ENCODE measurements at places on chromosomes 1 and 21. TPM values are rescaled to one million over a fixed set of nuclear protein-coding genes. Genes with fewer than 3 reads are reported as not detected.
A peak's percentile ranks its signal among the peaks of the same experiment; 100 is the strongest.

Gene SPSB1
- total RNA-seq = 18.2 TPM

Gene TESK2
- total RNA-seq = 4.5 TPM

Gene LCK
- total RNA-seq = not detected

Gene CLCA4
- total RNA-seq = 0.24 TPM

Gene FMOD
- total RNA-seq = 1.5 TPM

Gene LCE6A
- total RNA-seq = not detected

Gene PTPRC
- total RNA-seq = under 0.01 TPM

Gene TNFRSF18
- not detected for total RNA-seq

Gene CLCA1
- total RNA-seq = not detected

Gene BMP8A
- not detected for total RNA-seq

Gene HOOK1
- total RNA-seq = 3.8 TPM

Gene ERVH48-1
- total RNA-seq = not detected

DNA sequence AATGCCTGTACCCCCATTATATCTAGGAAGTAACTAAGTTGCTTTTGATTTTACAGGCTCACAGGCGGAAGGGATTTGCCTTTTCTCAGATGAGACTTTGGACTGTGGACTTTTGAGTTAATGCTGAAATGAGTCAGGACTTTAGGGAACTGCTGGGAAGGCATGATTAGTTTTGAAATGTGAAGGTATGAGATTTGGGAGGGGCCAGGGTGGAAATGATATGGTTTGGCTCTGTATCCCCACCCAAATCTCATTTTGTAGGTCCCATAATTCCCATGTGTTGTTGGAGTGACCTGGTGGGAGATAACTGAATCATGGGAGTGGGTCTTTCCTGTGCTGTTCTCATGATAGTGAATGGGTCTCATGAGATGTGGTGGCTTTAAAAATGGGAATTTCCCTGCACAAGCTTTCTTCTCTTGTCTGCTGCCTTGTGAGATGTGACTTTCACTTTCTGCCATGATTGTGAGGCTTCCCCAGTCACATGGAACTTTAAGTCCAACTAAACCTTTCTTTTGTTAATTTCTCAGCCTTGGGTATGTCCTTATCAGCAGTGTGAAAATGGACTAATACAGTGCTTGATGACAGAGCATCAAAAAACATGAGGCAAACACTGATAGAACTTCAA is 1119.5 kb downstream of the PLA2G4A start:
- no peak for DNase-seq

- peak; percentile 46 for DNase-seq
Observed at GRCh38 chr1:224054611-224055010, 59.3 kb upstream of the FBXO28 start.

- no peak for DNase-seq
Observed at GRCh38 chr1:2925918-2926317, 95.3 kb upstream of the ACTRT2 start.

GRCh38 chr21:19523061-19523460 is 1119.5 kb upstream of the TMPRSS15 start:
- no peak for DNase-seq

GRCh38 chr1:110150330-110151174 is at the start of gene SLC6A17:
TSS of gene SLC6A17 (plus strand) at chr1:110150494. CDS start at chr1:110166930, 16,436 bp downstream.
- peak; percentile 68 for DNase-seq

DNA sequence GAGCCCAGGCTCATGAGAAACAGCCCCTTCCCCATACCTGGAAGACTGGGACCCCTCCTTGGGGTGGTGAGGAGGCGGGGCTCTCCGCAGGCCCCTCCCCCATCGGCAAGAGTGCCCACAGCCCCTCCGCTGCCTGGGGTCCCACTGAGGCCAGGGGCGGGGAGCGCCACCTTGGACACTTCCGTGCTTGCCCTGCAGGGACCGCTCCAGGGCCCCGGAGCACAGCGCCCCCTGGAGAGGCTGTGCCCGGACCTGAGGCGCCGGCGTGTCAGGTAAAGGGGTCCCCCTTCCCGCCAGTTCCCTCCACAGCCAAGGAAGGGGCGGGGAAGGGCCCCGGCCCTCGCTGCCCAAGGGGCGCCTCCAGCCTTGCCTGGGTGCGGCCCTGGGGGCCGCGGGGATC is 21.5 kb downstream of the INAVA start:
- no peak for DNase-seq

- no peak for DNase-seq
Observed at GRCh38 chr1:10773376-10773775, 23.1 kb downstream of the CASZ1 start.

- no peak for DNase-seq
Observed at GRCh38 chr1:38241594-38242334, 195.2 kb upstream of the POU3F1 start.

DNA sequence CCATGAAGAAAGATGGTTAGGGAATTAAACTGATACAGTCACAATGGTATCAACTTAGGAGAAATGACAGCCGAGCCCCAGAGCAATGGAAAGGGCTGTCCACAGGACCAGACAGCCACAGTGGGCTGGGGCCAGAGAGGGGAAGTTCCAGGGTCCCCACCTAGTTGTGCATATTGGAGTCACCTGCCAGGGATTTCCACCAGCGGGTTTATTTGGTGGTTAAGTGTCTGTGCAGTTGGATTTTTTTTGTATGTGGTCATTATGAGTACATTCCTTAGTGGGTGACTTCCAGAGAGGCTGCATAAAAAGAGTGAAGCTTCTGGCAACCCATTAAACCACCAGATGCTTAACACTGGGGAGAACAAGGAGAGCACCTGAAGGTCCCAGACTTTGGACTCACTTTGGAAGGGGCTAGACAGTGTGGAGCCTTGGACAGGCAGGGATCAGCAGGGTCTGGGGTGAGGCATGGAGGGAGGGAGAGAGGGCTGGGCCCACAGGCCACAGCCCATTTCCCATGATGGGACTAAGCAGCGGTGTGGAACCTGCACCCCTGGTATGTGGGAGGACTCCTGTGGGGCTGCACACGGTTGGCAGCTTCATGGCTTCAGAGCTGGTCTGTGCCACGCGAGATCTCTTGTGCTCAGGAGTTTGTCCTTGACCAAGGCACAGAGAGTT is 7.8 kb upstream of the PTTG1IP start:
- peak; percentile 75 for DNase-seq

DNA sequence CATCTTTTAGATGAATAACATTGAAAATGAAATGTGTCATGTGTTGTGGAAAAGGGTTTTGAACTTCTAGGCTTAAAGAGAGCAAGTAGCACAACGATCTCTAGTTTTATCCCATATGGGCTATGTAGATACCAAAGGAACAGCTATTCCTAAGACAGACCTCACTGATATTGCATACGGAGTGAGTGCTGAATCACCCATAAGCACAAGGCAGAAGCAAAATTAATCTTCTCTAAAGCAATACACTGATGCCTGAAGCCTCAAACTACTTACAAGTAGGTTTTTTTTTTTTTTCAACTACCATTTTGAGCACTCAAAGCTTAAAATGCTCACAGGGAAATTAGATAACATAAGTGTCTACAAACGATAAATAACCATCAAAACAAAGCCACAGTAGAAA is 5.0 kb upstream of the KMO start:
- DNase-seq = no peak

DNA sequence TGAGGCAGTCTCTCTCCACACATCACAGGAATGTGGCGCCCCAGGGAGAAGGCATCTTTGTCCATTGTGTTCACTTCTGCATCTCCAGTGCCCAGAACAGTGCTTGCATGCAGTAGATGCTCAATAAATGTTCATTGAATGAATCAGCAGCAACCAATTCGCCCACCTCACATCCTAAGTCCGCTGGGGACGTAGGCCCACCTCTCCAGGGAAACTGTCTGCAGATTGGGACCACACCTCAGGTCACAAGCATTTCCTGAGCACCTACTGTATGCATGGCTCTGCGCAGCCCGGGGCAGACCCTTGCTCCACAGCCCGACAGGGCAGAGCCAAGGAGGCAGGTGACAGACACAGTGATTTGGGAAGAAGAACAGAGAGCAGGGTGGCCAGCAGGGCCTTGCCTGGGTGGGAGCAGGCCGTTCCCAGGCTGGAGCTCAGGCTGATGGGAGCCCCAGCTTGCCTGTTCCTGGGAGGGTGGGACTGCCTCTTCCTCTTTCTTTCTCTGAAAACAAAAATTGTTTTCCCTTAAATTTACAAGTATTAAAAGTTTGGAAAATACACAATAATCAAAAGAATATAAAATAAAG is 25.8 kb upstream of the RUNX3 start:
- DNase-seq = no peak

- no peak for DNase-seq
Observed at GRCh38 chr21:23356905-23357304, 2250.4 kb downstream of the MRPL39 start.

DNA sequence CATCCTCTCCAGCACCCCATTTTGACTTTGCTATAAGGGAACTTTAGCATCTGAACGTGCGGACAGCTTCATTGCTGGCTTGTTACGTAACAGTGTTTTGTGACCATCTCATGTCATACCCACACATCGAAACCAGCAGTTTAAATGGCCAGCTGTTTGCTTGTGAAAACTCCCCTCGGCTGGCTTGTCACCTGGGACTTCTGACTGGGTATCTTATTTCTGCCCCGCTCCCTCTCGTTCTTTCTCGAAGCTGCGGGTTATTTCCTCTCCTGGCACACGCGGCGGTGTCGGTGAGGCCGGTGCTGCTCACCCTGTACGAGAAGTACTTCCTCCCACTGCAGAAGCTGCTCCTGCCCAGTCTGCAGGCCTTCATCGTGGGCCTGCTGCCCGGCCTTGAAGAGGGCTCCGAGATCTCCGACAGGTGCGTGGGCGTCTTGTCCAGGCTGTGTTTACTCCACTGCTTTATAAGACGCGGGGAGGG is 43.5 kb downstream of the DOP1B start:
- no peak for DNase-seq

DNA sequence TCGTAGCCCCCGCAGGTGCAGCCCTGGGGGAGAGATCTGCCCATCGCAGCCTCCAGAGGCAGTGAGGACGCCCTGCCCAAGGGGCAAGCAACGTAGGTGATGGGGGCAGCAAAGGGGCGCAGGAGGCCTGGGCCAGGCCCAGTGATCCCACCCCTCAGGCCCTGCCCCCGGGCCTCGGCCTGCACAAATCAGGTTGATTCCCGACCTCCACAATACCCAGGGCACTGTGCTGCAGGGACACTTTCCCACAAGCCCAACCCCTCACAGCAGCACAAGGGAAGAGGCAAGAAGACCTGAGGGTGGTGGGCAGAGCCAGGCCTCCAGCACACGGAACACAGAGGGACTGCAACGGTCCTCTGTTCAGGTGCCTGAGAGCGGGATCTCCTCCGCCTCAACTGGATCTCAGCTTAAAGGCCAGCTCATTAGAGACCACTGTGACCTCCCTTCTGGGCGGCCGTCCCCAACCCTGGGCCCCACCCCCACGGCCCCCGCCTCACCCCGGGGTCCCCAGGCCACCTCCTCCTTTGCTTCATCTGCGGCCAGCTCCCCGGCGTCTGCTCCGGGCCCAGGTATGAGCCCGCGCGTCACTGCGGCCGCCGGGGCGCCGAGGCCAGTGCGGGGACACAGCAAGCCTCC is 812 bp upstream of the ARF1 start:
- DNase-seq = no peak

DNA sequence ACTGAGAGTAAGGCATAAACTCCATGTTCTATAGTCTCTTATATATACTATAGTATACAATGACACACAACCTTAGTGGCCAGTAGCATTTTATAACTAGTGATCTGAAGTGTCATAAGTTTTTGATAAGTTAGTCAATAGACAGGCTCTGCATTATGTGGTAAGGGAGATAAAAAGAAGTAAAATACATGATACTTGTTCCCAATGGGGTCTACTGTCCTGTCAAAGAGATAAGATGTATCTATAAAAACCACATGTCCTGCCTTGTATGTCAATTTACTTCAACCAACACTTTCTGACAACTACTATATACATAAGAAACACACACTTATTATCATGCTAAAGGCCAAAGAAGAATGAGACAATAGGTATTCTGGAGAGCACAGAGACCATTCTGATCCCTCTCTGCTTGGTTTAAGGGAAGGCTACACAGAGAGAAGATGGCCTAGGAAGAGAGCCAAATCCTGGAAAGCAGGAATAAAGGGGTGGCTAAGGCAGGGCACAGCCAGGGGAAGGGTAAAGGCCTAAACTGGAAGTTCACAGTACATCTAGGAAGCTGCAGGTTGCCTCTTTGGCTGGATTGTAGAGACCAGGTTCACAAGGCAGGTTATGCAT is 91.4 kb downstream of the LYST start:
- DNase-seq = no peak

DNA sequence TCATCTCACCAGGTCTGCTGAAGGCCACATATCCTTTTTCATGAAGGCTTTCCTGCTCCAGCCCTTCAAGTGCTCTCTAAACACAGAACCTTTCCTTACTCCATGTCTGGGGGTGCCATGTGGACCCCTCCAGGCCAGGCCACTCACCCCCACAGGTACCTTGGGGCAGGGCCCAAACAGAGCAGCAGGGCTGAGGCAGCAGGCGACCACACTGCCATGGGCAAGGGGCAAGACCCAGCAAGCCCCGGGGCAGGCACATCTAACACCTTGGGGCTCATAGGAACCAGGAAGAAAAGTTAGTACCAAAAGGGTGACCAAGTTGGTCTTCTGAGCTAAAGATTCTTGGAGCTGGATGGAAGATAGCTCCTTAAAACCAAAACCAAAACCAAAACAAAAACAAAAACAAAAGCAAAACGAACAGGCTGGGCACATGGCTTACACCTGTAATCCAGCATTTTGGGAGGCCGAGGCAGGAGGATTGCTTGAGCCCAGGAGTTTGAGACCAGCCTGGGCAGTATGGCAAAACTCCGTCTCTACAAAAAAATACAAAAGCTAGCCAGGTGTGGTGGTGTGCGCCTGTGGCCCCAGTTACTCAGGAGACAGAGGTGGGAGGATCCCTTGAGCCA is 63.7 kb downstream of the MRPL37 start:
- DNase-seq = no peak

- DNase-seq = peak; percentile 89
Observed at GRCh38 chr1:203906932-203907331, 45.5 kb downstream of the SNRPE start.

- no peak for DNase-seq
Observed at GRCh38 chr1:7856345-7856744, 3.5 kb upstream of the UTS2 start.

DNA sequence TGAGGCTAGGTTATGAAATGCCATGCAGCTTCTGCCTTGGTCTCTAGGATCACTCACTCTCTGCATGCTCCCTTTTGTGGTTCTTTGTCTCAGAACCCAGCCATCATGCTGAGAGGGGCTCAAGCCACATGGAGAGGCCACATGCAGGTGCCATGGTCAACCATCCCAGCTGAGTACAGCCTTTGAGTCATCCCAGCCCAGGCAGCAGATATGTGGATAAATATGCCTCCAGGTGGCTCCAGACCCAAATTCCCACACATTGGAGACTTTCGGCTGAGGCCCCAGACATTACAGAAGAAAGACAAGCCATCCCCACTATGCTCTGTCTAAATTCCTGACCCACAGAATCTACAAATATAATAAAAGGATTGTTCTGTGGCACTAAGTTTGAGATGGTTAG is 102.0 kb downstream of the LHX9 start:
- peak; percentile 26 for DNase-seq

GRCh38 chr1:213075725-213076124 is 24.7 kb downstream of the RPS6KC1 start:
- DNase-seq = no peak

GRCh38 chr1:97826820-97827219 is 94.0 kb downstream of the DPYD start:
- DNase-seq = no peak
